Spleen (tissue), 13 donors: ENCODE measurements at places on chromosomes 6 and 20.

DNA sequence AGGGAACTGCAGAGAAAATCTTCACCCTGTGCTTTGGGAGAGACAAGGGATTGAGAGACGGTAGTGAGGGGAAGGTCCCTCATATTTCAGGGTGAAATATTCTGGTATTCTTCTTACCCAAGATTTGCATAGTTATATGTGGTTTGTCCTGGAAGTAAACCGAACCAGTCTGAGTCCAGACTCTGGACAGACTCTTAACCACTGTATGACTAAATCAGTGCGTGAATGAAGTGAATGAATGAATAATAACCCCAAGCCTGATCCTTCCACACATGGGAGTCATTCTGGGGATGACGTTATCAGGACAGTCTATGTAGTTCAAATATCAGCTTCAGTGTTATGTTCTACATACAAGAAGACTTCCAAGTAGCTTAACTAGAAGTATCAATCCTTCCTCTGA, 690.7 kb downstream of the KIF16B start:
- DNase-seq: no peak

GRCh38 chr6:91213229-91213901, 626.5 kb upstream of the MAP3K7 start:
- DNase-seq: no peak

DNA sequence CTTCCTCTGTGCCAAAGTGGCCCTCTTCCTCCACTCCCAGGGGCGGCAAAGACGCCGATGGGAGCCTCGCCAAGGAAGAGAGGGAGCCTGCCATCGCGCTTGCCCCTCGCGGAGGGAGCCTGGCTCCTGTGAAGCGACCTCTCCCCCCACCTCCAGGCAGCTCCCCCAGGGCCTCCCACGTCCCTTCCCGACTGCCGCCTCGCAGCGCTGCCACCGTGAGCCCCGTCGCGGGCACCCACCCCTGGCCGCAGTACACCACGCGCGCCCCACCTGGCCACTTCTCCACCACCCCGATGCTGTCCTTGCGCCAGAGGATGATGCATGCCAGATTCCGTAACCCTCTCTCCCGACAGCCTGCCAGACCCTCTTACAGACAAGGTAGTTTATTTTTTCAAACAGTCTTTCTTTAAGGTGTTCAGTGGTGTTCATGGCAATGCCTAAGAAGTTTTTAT, 64.9 kb downstream of the FNDC1 start:
- DNase-seq: no peak

- DNase-seq: no peak
Observed at GRCh38 chr6:154440022-154440421, 70.5 kb downstream of the CNKSR3 start.

GRCh38 chr20:536426-537010, 7.1 kb downstream of the CSNK2A1 start:
- DNase-seq: no peak

- DNase-seq: peak; percentile 86
Observed at GRCh38 chr6:138795809-138796603, at the start of gene ECT2L. Gene ECT2L, plus strand, starts transcription at chr6:138796087. Its CDS starts 17,188 bp downstream, at chr6:138813275.

- no peak for DNase-seq
Observed at GRCh38 chr20:3970016-3970415, 45.3 kb downstream of the RNF24 start.

- no peak for DNase-seq
Observed at GRCh38 chr20:46634528-46634927, 16.7 kb downstream of the SLC13A3 start.

DNA sequence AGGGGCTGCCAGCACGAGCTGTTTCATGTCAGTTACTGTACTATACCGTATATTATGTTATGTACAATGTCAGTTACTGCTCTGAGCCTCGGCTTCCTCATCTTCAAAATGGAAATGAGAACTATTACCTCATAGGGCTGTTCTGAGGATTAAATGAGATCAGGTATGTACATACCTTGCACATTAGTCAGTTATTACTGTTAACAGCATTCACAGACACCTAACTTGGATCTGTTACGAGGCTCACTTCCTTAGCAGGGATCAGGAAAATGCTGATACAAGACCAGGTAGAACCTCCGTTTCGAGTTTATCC, 69.7 kb upstream of the TBC1D7 start:
- no peak for DNase-seq
